CD4-positive, alpha-beta T cell treated with Interleukin-6 for 4 hours (primary cell): ENCODE measurements at places on chromosomes 2 and 18.

DNA sequence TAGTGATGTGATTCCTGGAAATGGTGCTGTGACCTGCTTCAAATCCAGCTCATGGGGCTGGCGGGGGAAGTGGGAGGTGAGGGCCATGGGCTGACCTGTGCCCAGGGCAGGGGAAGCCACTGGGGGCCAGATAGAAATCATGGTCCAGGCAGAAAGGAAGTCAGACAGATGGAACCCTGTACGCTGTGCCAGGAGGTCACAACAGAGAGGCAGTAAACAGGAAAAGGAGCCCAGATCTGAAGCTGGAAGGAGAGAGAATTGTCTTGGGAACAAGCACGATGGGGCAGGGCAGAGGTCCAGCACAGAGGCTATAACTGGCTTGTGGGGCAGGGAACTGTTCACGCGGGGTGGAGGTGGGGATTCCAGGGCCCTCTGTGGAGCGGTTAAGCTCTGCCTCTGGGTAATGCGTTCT, 76.0 kb downstream of the RNF144A start:
- DNase-seq, result no peak

- DNase-seq, result no peak
These were observed 151.5 kb downstream of the SLC8A1 start for GRCh38 chr2:40300391-40300790.

- DNase-seq, result no peak
These were observed 31.5 kb upstream of the TMEM18 start for GRCh38 chr2:708667-709066.

DNA sequence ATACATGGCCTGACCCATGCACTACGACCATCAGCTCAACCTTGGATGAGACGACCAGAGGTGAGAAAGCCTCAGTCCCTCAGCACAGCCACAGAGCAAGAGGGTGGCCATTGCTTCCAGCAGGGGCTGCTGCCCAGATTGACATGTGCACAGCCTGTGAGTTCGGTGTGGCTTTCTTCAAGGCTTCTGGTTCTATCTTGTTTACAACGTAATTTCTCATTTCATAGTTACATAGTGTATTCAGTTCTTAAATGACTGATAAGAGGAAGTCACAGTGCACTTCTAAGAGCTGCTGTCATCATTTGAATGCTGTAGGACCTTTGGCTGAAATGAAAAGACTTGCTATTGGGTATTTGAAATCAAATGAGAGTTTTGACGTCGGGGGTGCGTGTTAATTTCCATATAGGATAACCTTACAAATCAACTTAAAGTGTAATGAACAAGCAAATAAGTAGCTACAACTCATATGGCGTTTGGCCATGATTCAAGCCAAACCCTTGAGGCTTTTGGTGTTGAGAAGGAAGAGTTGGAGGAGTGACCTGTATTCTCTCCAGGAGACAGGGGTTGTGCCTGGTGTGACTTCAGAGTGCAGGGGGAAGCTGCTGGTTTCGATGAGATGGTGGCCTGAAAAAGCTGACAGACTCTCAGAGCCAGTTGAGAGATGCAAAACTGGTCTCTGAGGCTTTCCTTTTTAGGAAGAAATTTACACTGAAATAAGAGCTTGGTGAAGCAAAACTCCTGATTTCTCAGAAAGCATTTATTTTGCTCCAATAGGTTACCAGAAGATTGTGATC, 51.0 kb downstream of the TSHZ1 start:
- DNase-seq, result no peak

GRCh38 chr18:61637905-61638595, 254.8 kb downstream of the RNF152 start:
- no peak for DNase-seq

DNA sequence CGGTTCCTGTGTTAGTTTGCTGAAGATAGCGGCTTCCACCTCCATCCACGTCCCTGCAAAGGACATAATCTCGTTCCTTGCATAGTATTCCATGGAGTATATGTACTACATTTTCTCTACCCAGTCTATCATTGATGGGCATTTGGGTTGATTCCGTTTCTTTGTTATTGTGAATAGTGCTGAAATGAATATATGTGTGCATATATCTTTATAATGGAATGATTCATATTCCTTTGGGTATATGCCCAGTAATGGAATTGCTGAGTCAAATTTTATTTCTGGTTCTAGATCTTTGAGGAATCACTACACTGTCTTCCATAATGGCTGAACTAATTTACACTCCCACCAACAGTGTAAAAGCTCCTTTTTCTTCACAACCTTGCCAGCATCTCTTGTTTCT, 255.4 kb upstream of the CDH2 start:
- DNase-seq, result no peak

GRCh38 chr2:227153307-227153706, 10.7 kb downstream of the COL4A4 start:
- DNase-seq, result no peak
